ENCODE measurements at places on chromosomes 3 and 15.
A peak's percentile ranks its signal among the peaks of the same experiment; 100 is the strongest.

DNA sequence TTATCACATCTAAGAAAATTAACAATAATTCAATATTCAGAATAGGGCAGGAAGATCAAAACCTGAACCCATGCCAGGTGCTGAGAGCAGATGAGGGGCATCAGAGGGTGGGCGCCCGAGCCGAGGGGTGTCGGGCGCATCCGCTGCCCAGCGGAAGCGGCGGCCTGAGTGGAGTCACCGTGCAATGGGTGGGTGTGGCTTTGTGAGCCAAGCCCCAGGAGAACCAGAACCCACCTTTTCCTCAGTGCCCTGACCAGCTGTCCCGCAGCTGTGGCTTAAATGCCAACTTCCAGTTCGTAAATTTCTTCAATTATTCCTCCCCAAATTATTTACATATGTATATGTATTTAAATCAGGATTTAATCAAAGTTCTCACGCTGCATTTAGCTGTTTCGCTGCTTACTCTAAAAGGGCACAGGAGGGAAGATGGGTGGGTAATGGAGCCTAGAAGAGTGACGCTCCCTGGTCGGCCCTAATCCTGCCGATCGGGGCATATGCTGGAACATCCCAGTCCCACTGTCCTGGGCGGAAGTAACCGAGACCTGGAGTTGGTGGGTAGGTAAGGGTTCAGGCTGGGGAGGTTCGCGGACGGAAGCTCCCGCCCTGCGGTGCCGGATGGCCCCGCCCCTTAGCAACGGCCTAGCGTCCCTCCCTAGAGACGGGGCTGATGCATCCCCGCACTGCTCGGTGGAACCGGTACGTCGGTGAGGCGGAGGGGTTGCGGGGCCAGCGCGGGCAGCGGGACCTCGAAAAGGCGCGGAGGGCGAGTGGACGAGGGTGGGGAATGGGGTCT is 1.3 kb downstream of the DNAH1 start:
- DNase-seq = peak; percentile 14

DNA sequence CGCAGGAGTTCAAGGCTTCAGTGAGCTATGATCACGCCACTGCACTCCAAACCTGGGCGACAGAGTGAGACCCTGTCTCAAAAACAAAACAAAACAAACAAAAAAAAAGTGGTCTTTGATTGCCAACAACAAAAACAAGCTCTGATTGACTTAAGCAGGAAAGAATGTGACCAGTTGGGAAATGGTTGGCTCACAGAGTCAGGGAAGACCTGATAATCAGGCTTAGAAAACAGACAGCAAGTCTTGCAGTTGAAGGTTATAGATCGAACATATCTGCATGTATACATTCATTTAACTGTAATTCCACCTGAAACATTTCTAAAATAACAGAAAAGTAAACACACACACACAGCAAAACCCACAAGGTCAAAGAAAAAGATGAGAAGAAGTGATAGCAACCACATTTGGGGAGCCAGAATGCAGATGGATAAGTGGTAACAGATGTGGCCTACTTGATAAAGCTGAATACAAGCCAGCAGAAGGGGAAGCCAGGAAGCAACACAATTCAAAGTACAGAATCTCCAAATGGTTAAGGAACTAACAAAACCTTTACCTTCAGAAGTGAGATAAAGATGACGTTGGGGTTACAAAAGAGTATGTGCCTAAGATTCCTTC is 699.9 kb upstream of the ZNF385D start:
- no peak for DNase-seq

DNA sequence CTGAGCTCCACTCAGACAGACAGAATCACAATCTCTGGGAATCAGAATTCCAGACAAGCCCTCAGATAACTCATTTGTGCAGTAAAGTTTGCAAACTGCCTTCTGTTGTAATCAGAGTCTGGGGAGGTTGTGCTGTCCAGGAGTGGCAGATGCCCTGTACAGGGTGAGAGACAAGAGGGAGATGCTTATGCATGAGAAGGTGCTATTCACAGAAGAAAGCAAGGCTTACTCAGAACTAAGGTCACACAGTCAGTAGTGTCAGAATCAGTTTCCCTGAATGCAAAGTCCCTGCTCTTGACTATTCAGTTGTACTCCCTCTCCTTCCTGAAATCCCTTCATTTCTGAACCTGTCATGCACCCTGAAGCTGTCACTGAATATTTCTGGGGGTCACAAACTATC is 43.7 kb downstream of the SRPRB start:
- no peak for DNase-seq

- DNase-seq = no peak
Measured at GRCh38 chr3:33962396-33962795, 164.0 kb downstream of the PDCD6IP start.

GRCh38 chr3:98968824-98969223 is 67.3 kb upstream of the DCBLD2 start:
- no peak for DNase-seq

DNA sequence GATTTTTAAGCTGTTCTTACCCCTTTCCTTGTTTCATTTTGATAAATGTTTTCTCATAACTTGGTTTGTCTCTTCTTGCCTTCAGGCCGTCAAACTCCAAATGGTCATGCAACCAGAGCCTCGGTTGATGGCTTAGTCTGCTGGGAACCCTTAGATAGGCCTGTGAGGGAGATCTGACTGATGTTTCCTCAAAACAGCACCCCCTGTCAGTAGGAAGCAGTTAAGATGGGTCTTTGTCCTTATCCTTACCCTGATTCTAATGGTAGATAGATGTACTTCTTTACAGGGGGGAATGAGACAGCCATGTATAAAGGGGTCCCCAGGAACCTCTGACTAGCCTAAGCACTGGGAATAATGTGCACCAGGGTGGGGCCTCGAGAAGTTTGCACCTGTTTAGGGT is 16.3 kb upstream of the OR5H1 start:
- DNase-seq = no peak

DNA sequence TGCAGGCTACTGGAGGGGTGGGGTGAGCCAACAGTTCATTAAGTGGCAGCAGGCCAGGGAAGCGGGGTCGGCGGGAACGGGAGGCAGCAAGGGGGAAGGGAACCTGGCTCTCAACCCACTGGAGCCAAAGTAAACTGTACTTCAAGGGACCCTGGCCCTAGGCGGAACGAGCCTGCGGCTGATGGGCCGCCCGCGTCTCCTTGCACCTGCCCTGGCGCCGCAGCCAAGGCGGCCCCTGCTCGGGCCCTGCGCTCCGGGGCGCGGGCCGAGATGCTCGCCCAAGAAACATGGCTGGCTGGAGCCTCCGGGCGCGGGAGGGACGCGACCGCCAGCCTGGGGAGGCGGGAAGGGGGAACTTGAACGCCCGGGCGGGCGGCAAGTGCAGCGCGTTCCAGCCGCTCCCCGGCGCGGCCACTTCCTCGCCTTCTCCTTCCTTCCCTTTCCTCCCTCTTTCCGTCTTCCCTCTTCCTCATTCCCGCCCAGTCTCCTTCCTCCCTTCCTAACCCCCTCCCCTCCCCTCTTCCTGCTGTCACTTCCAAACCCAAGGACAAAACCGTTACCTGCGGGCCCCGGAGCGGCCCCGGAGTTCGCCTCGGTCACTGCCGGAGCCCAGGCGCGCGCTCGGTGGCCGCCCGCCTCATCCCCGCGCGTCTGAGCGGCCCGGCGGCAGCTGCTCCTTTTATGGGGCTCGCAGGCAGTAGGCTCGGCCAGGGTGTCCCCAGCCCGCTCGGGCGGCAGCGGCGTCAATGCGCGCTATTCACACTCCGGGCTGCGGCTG is 489.7 kb downstream of the MAGI1 start:
- peak; percentile 8 for DNase-seq

GRCh38 chr15:75815811-75816719 is 27.2 kb upstream of the UBE2Q2 start:
- DNase-seq = no peak

- peak; percentile 8 for DNase-seq
Measured at GRCh38 chr3:190860521-190860920, 2.0 kb downstream of the GMNC start.

DNA sequence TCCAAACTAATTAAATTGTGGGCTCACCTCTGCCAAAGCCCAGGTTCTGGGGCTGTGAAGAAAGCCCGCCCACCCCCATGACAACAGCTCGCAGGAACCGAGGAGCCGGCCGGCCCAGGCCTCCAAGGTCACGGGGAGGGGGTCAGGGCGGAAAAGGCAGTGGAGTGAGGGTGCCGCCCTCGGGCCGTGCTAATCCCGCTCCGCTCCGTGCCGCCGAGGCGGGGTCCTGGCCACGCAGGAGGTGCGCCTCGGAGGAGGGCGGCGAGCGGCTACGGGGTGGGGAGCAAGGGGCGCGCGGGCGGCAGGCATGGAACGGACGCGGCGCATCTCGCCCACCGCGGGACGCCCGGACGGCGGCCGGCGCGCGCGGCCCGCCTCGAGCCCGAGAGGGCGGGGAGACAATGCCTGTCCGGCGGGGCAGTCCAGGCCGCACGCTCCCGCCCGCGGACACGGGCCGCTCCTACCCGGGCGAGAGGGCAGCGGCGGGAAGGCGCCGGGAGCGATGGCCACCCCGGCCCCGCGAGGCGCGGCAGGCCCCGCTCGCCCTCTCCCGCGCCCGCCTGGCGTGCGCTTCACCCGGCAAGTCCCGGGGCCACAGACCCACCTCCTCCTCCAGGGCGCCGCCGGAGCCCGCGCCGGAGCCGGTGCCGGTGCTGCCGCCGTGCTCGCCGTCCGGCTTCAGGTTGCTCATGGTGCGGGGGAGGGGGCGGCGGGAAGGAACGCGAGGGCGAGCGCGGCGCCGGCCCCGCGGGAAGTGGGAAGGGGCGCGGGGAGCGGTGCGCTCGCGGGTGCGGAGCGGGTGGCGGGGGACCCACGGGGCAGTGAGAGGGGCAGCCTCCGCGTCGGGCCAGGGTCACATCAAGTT is 528 bp downstream of the RBPMS2 start:
- DNase-seq = no peak

DNA sequence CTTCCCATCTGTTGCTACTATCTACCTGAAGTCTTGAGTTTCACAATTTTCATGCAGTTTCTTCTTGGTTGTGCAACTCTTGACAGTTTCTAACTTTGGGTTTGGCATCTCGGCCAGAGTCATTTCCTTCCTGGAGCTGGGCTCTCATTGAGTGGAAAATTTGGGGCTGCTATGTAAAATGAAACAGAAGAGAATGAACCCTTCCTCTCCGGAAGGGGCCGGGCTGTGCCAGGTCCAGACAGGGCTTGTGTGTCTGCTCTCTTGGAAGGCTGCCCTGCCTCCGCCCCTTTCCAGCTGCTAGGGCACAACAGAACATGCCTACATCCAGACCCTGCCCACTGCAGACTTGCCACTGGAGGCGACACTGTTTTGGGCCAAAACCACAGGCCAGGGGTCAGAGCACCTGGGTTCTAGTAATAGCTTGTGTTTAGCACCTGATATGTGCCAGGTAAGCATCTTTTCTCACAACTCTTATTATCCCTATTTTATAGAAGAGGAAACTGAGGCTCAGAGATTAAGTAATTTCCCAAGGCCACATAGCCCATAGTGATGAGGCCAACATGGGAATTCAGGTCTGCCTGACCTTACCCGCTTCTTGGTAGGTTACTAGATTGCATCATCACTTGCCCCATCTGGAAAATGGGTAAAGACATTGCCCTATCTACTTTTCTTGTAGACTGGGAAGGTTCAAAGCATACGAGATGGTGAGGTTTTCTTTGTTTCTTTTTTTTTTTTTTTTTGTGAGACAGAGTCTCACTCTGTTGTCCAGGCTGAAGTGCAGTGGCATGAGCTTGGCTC is 25.0 kb downstream of the IRAK2 start:
- no peak for DNase-seq

GRCh38 chr15:37135225-37135624 is 34.9 kb upstream of the MEIS2 start:
- no peak for DNase-seq

DNA sequence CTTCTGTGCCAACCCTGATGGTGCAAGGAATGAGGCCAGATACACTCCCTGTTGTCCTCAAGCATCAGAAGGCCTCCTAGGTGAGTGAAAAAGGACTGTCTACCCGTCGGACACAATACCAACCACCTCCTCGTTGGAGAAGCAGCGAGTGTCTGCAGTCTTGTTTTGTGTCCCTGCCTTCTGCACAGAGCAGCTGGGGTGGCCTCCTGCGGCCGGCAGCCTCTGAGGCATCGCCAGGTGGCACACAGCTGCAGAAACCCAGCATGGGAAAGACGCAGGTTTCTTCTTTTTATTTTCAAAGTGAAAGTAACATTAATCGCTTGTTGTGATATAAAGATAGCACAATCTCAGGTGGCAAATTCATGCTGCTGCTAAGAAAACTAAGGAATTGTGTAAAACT is 509.9 kb downstream of the OCA2 start:
- DNase-seq = no peak

Measured in hypothalamus (tissue), 51 donors.